ENCODE measurements at places on chromosomes 2 and 18. TPM values are rescaled to one million over a fixed set of nuclear protein-coding genes. Genes with fewer than 3 reads are reported as not detected.

DNA sequence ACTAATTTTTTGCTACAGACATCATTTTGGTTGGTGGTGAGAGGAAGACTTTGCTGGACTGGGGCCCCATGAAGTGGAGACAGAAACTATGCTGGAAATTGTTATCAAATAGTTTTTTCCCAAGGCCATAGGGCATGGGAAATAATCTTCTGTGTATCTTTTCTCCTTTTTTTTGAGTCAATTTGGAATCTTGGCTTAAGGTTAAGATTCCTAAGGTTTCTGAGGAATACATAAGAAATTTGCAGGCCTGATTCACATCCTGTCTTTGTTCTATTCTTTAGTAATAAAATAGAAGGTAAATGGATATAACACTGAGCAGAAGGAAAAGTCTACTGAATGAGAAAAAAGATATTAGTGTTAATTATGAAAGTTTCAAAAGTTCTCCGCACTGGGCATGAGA is 16.6 kb downstream of the SMC6 start:
- no peak for DNase-seq

- DNase-seq, result no peak
Observed at GRCh38 chr2:204134421-204134820, 197.9 kb downstream of the ICOS start.

The PARD6G gene
- not detected for total RNA-seq

The MAB21L4 gene
- total RNA-seq, result not detected

- DNase-seq, result no peak
Observed at GRCh38 chr2:37378411-37378810, 34.0 kb downstream of the QPCT start.

DNA sequence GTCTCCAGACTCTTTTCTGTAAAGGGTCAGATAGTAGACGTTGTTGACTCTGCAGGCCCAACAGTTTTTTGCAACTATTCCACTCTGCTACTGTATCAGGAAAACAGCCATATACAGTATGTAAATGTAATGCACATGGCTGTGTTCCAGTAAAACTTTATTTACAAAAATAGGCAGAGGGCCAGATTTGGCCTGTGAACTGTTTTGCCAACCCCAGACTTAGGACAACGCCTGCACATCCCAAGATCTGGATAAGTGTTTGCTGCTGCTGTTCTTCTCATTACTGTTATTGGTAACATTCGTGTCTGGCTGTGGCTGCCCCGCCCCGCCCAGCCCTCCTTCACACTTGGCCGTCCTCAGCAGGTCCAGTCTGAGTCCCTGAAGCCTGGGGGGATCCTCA is 94.6 kb upstream of the MCFD2 start:
- no peak for DNase-seq

- no peak for DNase-seq
Observed at GRCh38 chr2:210086292-210086691, 83.9 kb downstream of the RPE start.

DNA sequence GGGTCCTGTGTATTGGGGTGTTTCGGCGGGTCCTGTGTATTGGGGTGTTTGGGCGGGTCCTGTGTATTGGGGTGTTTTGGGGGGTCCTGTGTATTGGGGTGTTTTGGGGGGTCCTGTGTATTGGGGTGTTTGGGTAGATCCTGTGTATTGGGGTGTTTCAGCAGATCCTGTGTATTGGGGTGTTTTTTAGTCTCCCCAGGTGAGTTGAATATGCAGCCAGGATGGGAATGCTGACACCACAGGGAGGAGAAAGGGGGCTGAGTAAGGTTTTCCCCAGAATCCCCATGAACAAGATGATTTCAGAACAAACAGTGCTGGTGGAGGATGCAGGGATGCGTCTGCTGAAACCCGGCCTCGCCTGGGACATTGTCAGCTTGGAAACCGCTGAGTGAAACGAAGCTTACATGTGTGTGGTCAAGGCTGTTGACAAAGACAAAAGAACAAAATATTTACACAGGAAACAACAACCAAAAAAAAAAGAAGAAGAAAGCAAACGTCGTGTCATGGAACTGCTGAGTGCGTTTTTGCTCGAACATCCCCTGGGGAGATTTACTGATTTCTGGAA is 88.5 kb upstream of the ODC1 start:
- no peak for DNase-seq

The SLC9A4 gene
- total RNA-seq, result not detected

DNA sequence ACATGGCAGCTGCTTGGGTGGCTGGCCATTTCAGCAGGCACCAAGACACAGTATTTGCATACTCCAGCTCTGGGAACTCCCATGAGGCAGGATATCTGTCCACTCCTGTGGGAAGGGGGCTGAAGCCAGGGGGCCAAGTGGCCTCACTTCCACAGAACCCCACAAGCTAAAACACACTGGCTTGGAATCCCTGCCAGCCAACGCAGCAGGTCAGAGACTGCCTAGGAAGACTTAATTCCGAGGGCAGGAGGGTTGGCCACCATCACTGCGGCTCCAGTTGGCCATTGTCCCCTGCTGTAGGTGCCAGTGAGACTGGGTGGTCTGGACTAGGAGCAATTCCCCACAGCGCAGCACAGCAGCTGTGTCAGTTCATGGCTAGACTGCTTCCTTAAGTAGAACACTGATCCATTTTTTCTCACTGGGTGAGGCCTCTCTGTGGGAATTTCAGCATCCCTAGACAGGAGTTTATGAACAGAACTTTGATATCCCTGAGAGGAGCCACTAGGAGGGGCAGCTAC is 52.0 kb downstream of the SPAG16 start:
- DNase-seq, result no peak

- DNase-seq, result no peak
Observed at GRCh38 chr18:58756148-58756547, 84.9 kb downstream of the MALT1 start.

The IL36RN gene
- not detected for total RNA-seq

DNA sequence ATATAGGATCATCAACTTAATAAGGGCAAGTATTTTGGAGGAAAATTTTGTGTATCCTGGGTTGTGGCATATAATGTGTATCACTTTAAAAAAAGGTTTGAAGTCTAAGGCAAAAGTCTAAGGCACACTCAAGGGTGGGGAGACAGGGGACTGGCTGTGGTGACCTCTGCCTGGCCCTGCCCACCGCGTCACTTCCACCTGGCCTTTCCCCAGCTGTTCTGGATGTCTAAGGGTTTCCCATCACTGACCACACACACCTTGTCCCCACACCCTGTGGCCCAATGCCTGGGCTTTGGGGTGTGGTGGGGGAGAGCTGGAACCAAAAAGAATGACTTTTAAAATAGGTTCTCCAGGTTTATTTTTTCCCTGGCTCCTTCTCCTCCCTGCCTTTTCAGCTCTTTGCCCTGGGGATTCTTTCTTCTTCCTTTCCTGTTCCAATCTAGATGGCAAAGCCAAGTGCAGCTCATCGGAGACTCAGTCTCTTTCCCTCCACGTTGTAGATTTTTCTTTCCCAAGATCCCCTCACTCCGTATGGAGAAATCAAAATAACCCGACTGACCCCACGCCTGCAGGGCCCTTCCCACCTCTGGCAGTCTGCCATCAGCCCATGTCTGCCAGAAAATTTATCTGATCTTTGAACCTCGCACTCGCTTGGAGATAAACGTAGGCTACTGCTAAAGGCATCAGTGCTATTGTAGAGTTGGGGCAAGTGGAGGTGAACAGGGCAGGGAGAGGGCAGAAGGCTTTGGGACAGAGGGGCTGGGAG is 257.2 kb downstream of the DYSF start:
- DNase-seq, result no peak

DNA sequence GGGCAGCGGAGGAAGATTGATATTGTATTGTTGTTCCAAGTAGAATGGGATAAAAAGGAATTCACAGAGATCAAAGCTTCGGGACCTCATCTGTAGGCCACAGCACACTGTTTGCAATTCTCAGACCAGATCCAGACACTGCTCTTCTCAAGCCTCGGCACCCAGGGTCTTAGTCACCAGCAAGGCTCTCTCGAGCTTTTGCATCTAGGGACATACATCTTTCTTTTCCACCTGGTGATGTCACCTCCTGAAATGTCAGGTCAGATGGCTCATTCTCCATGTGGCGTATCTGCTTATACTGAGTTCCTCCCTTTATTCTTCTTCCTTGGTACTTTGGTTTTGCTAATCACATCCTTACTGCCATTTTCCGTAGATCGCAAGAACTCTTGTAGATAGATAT is 42.9 kb upstream of the SNTG2 start:
- no peak for DNase-seq

DNA sequence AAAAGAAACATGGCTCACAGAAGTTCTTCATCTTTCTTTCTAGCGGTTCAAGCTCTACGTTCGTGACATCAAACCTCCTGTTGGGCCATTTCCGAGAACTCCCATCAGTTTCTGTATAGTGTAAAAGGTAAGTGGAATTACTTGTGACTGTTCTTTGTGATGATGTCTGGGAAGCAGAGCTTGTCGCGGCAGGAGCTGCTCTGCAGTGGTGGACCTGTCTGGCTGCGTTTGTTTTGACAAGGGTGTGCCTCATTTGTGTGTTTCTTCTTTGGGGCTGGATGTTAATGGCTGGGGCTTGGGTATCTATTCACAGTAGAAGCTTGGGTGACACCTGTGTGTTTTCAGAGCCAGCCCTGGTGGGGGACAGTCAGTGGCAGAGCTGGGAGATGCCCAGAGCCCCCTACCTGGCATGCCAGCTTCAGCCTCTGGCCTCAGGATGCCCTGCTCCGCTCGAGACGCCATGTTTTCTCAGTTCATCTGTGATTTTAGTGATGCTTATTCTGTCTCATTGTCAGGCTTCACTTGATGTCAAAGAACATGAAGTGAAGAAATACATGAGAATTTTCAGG is 59.6 kb downstream of the LDLRAD4 start:
- no peak for DNase-seq

DNA sequence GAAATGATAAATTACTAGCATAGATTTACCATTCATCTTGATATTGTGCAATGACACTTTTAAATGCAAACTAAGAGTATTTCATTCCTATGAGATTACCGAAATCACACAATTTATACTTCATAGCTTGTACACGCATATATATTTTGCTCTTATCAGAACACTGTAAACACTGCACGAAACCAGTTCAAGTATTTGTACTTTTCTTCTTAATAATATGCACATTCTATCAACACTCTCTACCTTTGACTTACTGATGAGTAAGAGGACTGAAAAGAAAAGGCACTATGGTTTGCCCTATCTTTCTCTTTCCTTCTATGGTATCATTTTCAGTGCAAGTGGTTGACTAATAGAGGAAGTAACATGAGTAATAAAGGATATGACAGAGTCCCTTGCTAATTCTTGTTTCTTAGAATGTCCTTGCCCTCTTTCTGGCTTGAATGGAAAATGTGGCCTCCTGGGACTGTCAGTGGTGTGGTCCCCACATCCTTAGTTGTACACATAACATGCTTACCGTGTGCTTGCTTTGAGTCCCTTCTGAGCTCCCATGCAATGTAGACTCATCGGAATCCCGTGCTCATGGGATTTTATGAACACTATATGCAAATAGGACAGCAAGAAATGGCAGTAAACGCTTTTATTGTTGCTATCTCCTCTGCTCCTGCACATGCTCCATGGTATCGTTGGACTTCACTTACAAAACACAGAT is 363.5 kb upstream of the TNP1 start:
- peak; percentile 63 for DNase-seq

DNA sequence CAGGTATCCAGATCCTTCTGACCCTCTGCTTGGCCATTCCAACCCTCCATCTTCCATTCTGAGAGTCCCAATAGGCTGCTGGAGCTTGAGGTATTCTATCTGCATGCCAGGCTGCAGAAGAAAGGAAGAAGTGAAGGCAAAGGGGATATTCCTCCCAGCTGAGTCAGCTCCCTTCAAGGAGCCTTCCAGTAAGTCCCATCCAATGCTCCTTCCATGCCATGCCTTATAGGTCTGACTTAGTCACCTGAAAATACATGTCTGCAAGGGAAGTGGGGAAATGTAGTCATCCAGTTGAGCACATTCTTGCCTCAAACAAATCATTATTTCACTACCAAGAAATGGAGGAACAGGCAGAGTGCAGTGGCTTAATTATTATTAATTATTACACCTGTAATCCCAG is 464.6 kb downstream of the CNTNAP5 start:
- DNase-seq, result no peak

The LRATD1 gene
- not detected for total RNA-seq

Data from activated T-cell treated with anti-CD3 and anti-CD28 coated beads, Interleukin-2, amount 50 U/mL, for 72 hours (primary cell).